GOT3 (cell line): ENCODE measurements at places on chromosomes 5 and 9.

- no peak for DNase-seq
Measured at GRCh38 chr9:120538339-120538738, 41.6 kb downstream of the CDK5RAP2 start.

DNA sequence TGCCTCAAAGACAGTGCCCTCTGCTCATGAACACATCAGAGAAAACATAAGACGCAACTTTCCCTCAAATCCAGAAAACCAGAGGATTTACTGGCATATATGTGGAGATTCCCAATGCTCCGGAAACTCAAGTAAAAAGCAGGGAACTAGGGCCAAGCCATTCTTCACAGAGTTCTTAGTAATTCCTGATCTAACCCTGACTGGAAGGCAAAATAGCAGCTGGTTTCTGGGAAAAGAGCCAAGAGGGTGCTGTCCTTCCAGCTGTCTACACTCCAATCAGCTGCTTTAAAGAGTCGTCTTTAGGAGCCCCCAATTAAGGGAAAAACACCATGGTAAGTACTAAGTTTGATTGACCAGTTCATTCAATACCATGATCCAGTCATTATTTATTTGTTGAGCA is 49.6 kb downstream of the GNA14 start:
- DNase-seq = no peak

DNA sequence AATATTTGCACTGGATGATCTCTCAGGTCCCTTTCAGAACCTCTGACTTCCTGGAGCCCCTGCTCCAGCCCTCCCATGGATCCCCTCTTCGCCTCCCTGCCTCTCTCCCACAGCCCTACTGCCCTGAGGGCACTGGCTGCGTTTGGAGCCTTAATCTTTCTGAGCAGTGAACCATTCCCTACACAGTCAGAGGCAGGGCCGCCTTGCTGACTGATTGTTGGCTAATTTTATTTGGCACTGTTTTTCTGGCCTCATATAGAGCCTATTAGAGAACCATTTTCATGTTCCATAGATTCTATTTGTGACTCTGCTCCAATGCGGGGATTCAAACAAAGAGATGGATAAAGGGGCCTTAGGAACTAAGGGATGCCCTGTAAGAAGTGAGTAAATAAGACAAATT is 91.1 kb downstream of the BRINP1 start:
- no peak for DNase-seq

- no peak for DNase-seq
Measured at GRCh38 chr5:92206681-92207080, 823.6 kb upstream of the ARRDC3 start.

GRCh38 chr5:179128976-179129375 is 68.8 kb downstream of the ZNF354C start:
- no peak for DNase-seq

- DNase-seq = no peak
Measured at GRCh38 chr5:68126886-68127285, 88.7 kb upstream of the PIK3R1 start.

DNA sequence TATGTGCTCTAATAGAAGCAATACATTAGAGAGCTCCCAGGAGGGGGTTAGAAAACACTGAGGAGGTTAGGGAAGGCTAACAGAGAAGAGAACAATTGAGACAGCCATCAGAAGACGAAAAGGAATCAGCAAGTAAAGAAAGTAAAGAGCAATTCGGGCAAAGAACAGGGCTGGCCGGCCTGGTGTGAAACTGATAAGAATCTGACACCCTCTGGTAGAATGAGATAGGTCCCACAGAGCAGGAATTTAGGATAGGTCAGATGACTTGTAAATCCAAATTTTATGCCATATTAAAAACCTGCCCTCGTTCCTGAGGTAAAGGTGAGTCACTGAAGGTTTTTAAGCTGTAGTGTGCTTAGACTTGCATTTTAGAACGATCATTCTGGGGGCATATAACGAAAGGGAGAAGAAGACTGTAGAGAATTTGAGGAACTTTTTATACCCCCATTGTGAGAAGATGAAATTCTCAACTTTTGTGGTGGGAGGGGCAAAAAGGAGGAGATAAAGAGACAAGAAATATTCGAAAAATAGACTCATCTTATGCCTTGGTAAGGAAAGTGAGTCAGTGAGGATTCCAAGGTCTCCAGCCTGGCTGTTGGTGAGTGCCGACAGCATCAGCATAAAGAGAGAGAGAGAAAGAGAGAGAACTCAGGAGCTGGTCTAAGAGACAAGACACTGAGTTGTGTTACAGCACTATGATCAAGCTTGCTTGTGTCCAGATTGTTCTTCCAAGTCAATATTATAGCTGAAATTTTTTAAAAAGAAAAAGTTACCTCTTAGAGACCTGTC is 51.3 kb downstream of the TMEM167A start:
- no peak for DNase-seq

DNA sequence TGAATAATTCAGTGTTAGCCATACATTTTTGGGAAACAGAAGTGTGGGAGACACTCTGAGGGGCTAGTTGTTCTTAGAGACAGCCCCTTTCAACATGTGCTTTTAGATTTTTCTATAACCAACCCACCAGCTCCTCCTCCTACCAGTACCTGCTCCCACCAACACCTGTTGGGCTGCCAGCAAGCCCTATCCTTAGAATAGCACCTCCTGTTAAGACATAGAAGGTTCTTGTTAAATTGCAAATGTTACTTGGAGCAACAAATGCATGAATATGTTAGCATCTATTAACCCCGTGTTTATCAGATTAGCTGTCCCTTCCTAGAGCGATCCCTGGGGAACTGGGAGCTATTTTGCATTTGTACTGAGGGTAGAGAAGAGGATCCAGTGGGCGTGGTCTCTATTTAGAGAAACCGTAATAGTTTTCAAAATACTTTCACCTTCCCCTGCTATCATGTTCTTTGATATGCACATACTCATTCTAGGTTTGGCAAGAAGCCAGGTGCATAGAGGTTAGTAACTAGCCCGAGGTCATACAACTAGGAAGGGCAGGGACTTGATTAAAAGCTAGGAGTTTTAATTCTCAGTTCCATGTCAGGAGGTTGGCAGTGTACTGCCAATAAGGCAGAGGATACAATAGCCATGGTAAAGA is 334.4 kb downstream of the KCTD16 start:
- DNase-seq = no peak
